ENCODE measurements at places on chromosomes 13 and 19.

DNA sequence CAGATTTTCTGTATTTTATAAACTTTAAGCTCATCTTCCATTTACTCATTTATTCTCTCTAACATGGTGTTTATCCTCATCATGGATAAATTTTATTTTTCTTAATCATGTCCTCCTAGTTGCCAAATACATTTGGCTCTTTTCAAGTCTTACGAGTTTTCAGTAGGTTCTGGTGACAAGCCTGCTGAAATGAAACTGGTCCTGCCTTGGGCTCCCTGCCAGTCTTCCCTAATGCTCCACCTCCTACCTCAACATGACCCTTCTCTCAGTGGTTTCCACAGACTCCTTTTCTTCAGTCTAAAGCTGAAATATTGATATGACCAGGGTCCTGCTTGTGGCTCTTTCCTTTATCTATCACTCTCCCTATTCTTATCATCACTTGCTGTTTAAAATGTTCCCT is 81.2 kb downstream of the TRPC4 start:
- DNase-seq: no peak

DNA sequence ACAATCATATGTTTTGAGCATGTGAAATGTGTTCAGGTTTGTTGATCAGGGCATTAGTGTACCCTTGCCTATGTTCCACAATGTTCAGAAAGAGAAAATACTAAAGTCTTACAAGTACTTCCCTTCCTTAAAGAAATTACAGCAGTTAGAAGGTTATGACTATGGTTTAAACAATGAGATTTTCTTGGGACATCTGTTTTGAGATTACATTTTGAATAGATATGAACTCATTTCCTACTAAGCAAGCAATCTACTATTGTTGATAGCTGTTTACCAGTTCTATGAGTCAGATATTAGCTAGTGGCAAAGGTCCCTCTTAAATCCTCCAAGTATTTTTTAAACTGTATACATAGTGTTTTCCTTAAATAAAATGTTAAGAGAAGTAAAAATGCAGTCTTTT is 241.3 kb downstream of the DACH1 start:
- DNase-seq: peak; percentile 59

DNA sequence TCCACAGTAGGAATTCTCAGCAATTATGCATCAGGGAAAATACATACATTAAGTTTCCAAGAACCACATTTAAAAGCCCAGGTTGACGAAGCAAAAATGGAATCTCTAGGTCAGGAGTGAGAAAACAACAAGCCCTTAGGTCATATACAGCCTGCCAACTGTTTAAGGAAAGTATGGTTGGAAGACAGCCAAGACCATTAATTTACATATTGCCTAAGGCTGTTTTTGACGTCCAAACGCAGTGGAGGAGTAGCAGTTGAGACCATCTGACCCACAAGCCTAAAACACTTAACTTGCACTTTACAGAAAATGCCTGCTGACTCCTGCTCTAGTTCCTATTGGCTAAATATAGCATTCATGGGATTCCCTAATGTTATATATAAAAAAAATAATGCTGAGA is 299.0 kb downstream of the ITGBL1 start:
- DNase-seq: peak; percentile 85

GRCh38 chr19:47541518-47541917 is 26.7 kb upstream of the NAPA start:
- DNase-seq: no peak

DNA sequence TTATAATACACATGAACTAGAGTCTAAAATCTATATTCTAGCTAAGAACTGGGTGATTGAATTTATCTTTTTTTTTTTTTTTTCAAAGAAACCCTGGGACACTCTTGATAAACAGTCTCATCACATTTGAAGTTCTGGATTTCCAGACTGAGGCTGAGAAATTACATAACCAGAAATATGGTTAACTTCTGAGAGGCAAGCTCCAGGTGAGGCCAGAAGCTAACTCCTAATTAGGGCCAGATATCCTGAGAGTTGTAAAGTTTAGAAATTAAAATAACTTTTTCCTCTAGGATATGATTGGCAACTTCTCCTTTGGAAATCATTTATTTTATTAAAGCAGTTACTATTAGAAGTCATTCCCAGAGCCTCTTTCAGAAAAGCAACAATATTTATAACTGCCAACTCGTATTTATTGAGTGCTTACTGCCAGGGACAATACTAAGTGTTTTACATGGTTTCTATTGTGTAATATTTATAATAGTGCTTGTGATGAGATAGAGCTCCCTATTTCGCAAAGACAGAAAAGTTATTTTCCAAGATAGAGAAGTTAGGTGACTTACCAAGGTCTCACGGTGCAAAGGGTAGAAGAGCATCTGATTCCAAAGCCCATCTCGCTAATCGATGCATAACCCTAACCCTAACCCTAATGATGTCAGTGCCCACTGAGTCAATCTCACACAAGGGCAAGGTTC is 187.7 kb downstream of the DCT start:
- no peak for DNase-seq

DNA sequence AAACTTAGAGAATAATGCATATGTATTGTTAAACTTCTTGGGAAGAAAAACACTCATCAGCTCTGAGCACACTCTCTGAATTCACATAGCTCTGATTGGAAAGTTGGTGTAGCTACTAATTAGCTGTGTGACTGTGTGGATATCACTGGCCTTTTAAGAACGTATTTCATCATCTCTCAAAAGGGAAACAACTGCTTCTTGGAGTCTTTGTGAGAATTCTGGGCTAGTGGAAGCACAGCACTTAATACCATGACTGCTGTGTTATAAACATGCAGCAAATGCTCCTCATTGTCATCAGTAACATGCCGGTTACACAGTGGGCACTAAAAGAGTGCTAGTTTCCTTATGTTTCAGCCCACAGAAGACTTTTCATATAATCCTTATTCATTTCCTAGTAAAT is 220.9 kb upstream of the CSNK1A1L start:
- no peak for DNase-seq

- no peak for DNase-seq
Measured at GRCh38 chr13:37811441-37811840, 58.1 kb downstream of the TRPC4 start.

GRCh38 chr13:105278943-105279381 is 1256.5 kb downstream of the EFNB2 start:
- DNase-seq: no peak

GRCh38 chr19:45306518-45307027 is 16.1 kb downstream of the CKM start:
- no peak for DNase-seq

- DNase-seq: no peak
Measured at GRCh38 chr13:109403012-109403421, 383.4 kb downstream of the IRS2 start.

DNA sequence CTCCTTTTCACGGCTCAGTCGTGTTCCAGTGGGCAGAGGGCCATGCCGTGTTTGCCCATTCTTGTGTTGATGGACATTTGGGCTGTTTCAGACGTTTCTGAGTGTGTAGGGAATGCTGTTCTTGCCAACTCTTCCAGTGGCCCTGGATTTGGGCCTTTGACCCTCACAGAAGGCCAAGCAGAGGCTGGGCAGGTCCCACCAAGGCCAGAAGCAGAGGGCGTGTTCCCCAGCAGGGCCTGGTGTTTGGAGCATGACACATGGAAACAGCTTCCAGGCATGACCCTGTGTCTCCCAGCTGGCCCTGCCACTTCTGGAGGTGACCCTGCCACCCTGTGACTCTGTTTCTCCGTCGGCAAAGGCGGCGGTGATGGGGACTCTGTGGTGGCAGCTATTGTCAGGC is 35.9 kb downstream of the EFNA2 start:
- DNase-seq: no peak

GRCh38 chr13:21573920-21574712 is 29.9 kb downstream of the MICU2 start:
- DNase-seq: no peak

GRCh38 chr19:2282062-2282861 is at the start of gene PEAK3:
TSS of gene PEAK3 (minus strand) at chr19:2282175. CDS start at chr19:2280931, 1,244 bp downstream.
- DNase-seq: no peak

DNA sequence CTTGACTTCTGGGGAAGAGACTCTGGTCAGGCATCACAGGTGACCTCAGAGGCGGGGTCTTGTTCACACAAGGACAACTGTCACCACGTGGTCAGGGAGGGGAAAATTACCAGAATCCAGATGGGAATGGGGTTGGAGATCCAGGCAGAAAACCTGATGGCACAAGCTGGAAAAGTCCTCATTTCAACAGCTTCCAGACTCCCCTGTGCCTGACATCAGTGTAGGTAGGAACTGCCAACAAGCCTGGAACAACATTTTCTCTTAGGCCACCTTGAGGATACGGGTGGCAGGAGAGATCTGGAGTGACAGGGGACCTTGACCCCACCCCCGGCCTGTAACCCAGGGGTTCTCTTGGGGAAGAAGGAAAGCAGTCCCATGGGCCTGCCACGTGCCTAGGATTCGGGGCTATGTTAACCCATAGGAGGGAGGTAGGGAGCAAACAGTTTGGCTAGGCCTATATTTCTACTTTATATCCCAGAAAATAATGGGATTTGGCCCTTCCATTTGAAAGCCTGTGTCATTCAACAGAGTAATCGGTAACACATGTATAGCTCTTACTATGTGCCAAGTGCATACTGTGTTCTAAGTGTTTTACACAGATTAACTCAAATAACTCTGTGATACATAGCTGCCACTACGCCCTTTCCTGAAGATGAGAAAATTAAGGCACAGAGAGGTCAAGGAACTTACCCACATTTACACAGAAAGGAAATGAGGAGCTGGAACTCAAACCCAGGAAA is 44.9 kb upstream of the C13orf42 start:
- DNase-seq: no peak

DNA sequence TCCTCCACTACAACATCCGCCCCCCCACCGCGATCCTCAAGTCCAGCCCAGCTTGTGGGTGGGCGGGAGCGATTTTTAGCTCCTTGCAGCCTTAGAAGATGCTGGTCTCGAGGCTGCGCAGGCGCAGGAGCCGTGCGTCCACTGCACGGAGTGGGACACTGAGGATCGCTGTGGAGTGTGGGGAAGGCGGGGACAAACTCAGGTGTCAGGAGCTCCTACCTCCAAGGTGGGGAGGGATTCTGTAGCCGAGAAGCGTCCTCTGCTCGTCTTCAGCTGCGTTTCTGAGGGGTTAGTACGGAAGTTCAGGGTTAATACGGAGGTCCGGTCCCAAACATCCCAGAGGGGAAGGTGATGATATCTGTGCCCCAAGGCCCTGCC is at the start of gene RTBDN:
RTBDN (minus strand) TSS at position 14 of the 378 bp plus-strand sequence. CDS start 4,600 bp downstream, outside the sequence.
- DNase-seq: no peak

- DNase-seq: peak; percentile 48
Measured at GRCh38 chr13:45340422-45341033, 455 bp downstream of the TPT1 start.
